ENCODE measurements at places on chromosomes 12 and 14.

DNA sequence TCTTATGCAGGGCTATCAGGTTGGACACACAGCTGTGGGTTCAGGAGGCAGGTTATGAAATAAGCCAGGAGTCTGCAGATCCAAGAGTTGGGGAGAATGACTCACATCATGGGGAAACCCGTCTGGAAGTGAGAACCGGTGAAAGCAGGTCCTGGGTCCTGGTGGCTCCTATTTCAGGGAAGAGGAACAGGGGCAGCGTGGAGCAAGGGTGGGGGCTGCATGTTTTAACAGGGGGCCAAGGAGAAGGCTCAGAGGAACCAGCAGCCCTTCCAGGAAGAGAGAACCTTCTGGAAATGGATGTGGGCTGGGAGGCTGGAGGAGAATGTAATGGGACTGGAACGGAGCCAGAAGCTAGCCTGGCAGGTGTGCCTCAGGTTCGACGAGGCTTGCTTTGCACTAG is 7.8 kb upstream of the KRT74 start:
- DNase-seq, result no peak

DNA sequence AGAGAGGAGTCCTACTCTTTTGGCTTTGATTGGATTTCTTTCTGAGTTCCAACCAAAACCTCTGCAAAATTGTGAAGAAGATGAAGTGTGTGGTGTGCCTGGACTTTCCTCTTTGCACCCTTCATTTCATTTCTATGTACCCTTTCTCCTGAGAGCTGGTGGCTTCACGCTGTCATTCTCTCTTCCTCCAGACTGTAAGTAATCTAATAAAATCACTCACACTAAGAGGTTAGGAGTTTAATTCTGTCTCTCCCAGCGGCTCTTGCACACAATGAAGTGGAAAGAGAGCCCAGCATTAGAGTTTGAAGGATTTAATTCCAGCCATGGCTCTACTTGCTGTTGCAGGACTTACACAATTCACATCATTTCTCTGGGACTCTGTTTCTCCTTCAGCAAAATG is 37.8 kb upstream of the CRADD start:
- DNase-seq, result no peak

- DNase-seq, result no peak
Observed at GRCh38 chr14:93142854-93143652, 27.3 kb upstream of the ITPK1 start.

DNA sequence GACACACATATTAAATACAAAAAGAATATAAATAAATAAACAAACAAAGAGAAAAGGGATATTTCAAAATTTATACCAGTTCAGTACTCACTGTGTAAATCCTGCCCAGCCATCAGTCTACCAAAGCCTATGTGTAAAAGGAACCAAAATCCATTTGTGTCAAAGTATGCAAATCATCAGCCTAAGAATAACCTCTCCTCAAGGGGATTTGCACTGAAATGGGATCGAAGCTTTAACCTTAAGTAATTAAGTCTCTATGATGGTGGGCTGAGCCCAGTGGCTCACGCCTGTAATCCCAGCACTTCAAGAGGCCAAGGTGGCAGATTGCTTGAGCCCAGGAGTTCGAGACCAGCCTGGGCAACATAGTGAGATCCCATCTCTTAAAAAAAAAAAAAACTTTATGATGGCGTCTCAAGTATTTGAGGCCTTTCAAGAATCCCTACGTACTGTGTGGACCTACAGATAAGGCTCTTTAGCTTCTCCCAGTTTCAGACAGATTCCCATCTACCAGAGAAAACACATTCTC is 57.8 kb upstream of the METAP2 start:
- no peak for DNase-seq

GRCh38 chr12:240566-240965 is 22.1 kb downstream of the SLC6A13 start:
- no peak for DNase-seq

GRCh38 chr12:46628176-46628575 is 197.6 kb downstream of the SLC38A4 start:
- DNase-seq, result no peak

- DNase-seq, result no peak
Observed at GRCh38 chr14:93025055-93025454, 90.7 kb downstream of the ITPK1 start.

DNA sequence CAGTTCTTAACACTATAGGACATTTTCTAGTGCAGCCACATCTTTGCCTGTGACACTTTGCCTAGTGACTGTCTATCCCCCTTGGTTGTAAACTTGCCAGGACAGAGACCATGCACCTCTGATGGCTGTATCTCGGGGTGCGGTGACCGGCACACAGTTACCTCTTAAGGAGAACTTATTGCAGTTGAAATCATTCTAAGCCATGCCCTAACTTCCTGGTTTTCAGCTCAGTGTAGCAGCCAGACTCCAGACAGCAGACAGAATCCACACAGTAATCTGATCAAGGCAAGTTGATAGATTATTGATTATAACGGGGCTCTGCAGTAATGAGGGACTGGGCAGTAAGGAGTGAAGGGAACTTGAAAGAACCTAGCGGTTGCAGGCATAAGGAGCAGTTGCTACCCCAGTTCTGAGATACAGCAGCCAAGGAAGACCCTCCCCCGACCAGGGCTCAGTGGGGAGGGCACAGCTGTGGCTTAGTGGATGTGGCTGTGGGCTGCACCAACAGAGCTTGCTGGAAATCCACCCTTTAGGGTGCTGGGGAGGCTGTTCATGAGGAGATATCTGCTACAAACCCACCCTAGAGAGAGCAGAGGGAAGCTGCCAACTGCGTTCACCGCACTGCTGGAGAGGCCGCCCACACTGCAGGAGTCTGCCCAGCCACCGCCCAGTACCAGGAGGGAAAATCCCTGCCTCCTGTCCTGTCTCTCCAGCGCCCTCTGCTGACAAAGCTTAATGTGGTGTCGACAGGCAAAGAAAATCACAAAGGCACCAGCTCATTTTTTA is 58.2 kb upstream of the BEGAIN start:
- DNase-seq, result peak; percentile 85

DNA sequence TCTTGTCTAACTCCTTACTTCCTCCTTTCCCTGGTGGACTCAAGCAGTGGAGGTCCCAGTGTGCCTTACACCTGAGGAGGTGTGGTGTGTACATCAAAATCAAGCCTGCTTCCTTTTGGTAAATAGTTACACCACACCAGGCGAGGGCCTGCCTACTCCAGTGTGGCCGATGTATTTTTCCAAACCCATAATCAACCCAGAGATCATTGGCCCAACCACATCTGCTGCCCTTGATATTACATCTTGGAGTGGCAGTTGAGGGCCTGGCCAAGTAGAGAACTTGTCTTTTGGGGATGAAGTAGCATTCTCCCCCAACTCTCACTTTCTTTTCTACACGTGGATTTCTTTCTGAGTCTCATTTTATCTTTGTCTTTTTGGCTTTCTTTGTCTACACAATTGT is 187.4 kb downstream of the EFCAB11 start:
- no peak for DNase-seq

- no peak for DNase-seq
Observed at GRCh38 chr12:48901278-48901677, 24.0 kb downstream of the FKBP11 start.

GRCh38 chr12:100058482-100059029 is 73.8 kb upstream of the ANKS1B start:
- no peak for DNase-seq

DNA sequence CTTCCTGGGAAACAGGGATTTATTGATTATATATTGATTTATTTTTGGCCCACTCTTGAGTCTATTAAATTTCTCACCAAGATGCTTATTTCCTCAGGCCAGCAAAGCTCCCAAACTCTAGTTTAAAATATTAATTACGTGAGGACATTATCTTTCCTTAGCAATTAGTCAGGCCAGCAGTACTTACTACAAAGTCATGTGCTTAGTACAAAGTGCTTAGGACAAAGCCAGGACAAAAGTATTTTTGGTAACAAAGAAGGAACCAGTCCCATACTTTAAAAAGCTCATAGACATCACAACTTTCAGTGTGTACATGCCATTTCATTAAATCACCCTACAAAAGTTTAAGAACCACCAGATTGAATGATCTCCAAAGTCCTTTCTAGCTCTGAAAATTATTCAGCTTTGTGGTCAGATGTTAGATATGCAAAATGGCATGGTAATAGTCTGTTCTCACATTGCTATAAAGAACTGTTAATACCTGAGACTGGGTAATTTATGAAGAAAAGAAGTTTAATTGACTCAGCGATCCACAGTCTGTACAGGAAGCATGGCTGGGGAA is 94.7 kb upstream of the PWP1 start:
- no peak for DNase-seq

DNA sequence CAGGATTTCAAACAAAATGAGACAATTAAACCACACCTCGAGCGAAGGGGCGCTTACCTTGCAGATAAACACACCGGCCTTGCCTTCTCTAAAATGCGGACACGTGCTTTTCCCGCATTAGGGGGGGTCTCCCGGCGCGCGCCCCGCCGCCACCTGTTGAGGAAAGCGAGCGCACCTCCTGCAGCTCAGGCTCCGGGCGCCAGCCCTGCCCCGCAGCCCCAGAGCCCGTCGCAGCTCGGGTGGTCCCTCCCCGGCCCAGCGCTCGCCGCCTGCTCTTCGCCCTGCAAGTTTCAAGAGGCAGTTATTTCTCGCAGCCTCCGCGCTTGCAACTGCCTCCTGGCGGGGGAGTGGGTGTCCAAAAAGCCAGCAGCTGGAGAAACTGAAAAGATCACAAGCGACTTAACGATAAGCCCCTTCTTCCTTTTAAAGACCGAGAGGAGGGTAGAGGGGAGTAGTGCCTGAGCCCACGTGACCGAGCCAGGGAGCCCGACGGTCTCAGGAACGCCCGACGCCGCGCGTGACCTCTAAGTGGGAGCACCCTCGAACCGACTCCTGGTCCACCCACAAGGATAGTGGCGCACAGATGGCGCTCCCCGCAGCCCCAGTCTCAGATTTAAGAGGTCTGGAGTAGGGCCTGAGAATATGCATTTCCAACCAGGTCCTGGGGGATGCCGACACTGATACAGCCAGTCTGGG is at the start of gene ESR2:
Gene ESR2 (minus strand): TSS at position 396 of the 696 bp plus-strand sequence. CDS start 11,386 bp downstream, outside the sequence.
- peak; percentile 21 for DNase-seq

- no peak for DNase-seq
Observed at GRCh38 chr14:100289916-100290606, 16.2 kb downstream of the SLC25A29 start.

DNA sequence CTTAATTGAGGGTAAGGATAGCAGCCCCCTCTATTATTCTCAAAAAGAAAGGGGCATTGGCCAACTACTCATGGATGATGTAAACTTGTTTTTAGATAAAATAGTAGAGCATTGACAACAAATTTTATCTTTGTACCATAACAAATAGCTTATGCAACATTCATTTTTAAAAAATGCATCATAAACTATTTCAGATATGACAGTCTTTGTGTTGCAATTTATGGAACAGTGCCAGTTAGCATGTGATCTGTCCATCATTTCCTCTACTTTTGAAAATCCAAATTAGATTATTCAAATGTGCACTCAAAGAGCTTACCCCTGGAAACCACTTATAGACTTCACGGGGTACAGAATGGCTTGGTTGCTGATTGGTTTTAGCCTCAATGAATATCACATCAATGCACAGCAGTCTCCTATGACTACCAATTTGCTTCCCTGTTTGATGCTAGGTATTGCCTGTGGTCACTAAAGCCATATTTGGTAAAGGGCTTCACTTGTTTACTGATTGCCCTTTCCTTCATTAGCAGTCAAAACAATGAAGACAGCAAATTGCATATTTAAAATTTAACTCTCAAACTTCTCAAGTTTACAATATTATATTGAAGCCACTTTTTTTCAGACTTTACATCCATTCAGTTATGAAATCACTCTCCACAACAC is 274.9 kb upstream of the MGAT4C start:
- no peak for DNase-seq

GRCh38 chr12:86931714-86932113 is 675.5 kb upstream of the MGAT4C start:
- no peak for DNase-seq

DNA sequence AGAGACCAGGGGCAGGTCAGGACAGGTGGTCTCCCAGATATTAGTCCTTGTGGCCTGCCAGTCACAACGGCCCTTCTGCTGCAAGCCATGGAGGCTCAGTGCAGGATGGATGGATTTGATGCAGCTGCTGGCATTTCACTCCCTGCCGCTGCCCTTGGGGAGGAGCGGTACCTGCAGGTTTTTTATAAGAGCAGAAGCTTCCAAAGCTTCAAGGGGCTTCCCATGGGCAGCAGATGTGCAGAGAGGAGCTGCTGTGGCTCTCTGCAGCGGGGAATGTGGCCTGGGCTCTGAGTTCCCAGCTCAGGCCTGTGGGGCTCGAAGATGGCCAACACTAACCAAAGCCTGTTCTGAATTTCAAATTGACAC is 379.3 kb downstream of the DPF3 start:
- no peak for DNase-seq

- no peak for DNase-seq
Observed at GRCh38 chr14:53955671-53956426, 776 bp downstream of the BMP4 start.

DNA sequence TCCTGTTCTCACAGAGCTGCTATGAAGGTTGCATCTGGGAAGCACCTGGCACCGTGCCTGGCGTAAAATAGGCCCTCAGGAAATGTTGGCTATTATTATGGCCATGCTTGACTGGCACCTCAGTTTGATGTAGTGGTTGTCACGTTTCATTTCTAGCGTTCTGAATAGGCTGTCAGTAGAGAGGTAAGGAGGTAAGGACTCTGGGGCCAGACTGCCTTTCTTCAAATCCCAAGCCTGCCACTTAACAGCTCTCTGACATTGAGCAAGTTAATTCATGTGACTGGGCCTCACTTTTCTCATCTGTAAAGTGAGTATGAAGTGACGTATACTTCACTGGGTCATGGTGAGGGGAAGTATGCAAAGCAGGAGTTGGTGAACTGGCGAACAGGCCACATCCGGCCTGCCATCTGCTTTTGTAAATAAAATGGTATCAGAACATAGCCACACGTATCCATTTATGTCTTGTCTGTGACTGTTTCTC is 196.2 kb downstream of the CACNA1C start:
- no peak for DNase-seq

DNA sequence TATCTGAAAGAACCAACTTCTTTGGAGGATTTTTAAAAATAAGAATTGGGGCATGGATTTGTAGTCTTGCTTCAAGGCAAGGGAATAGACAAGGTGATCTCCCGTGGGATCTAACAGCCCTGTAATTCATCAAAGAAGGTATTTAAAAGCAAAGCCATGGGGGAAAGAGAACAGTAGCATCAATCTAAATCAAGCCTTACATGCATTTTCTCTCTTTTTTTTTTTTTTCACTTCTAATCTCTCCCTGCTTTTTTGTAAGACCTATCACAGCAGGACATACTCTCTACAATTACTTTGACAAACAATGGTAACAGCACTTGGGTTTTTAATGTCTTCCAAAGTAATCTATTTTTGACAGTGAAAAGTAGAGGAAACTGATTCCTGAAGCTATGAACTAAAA is 367.9 kb downstream of the PAWR start:
- no peak for DNase-seq

Measured in stimulated activated CD4-positive, alpha-beta T cell treated with anti-CD3 and anti-CD28 coated beads, Interleukin-4, amount 100 ng/mL, for 4 hours (primary cell).